CD8-positive, alpha-beta T cell (primary cell): ENCODE measurements at places on chromosomes 3 and 15.

- DNase-seq = no peak
These were observed 45.7 kb upstream of the ABI3BP start for GRCh38 chr3:101038880-101039279.

GRCh38 chr15:56715220-56715619 is 18.1 kb downstream of the ZNF280D start:
- DNase-seq = no peak

- no peak for DNase-seq
These were observed 188.6 kb upstream of the TBL1XR1 start for GRCh38 chr3:177385831-177386301.

DNA sequence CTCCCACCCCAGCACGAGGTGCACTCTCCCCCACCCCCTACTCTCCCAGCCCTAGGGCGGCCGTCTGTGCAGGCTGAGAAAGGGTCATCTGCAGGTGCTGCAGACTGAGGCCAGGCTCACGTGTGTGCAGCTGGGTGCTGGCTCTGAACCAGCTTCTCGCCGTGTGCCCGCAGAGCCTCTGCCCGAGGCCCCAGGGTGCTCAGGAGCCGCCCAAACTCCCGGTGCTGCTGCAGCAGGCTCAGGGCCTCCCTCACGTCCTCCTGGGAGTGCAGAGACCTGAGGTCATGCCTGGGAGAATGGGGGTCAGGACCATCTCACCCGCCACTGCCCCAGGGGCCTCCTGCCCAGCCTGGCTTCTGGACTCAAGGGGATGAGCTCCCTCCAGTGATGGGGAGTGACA is 17.2 kb downstream of the SPTBN5 start:
- no peak for DNase-seq

DNA sequence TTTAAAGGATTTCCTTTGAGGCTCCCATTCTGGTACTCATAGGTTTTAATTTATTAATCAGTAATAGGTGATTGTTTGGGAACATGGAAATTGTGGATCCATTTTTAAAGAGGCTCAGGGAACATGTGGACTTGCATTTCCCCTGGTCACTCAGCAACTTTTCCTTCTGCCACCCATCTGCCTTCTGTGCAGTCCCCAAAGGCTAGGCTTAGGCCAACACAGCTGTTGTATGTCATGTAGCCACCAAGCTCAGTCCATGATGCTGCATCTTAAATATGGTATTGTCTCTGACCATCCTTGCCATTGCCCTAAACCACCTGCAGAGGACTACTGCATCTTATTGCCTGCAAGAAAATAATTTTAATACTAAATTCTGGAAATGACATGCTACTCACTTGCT is 416.7 kb upstream of the SEMA6D start:
- no peak for DNase-seq

GRCh38 chr15:39575180-39575579 is 5.7 kb upstream of the THBS1 start:
- DNase-seq = no peak

GRCh38 chr3:79297245-79297960 is 470.4 kb downstream of the ROBO1 start:
- no peak for DNase-seq
